HL-60 (cell line): ENCODE measurements at places on chromosomes 13 and 19.
A peak's percentile ranks its signal among the peaks of the same experiment; 100 is the strongest.

GRCh38 chr19:1883784-1884183, 1.5 kb downstream of the ABHD17A start:
- no peak for DNase-seq

- no peak for DNase-seq
These were observed 37.3 kb downstream of the PHF11 start for GRCh38 chr13:49533011-49533410.

DNA sequence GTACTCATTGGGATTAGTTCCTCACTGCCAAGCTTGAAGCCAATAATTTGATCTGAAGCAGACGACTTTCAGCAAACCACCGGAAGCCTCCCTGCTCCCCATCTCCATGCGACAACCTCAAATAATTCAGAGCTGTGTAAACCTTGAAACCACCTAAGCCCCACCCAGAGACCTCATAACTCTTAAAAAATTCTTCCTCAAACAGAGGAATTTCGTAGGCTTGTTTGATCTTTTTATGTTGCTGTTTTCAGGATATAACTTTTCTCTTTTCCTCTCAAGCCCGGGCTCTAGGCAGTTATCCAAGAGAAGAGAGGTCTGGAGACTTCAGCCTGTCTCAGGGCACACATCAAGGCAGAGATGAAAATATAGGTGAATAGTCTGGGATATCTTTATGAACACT, 311.6 kb downstream of the KCNRG start:
- DNase-seq = no peak

GRCh38 chr13:43431841-43432240, 354.9 kb downstream of the ENOX1 start:
- DNase-seq = no peak

DNA sequence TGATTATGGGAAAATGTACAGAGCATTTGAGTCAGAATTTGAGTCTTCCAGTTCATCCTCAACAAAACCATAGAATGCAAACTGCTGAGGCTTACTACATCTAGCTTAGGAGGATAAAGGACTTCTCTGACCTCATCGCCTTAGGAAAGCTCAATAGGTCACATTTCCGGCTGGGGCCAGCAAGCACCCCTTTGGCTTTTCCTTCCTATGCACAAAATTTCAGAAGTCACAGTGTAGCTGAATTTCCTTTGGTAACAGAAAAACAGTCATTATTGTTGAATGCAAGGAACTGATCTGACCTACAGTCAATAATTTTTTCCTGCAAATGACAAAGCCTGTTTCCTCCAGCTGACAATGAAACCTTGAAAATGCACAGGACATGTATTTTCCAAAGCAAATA, 32.8 kb upstream of the LRCH1 start:
- no peak for DNase-seq

GRCh38 chr19:45123440-45123850, 30.5 kb downstream of the PPP1R37 start:
- no peak for DNase-seq

DNA sequence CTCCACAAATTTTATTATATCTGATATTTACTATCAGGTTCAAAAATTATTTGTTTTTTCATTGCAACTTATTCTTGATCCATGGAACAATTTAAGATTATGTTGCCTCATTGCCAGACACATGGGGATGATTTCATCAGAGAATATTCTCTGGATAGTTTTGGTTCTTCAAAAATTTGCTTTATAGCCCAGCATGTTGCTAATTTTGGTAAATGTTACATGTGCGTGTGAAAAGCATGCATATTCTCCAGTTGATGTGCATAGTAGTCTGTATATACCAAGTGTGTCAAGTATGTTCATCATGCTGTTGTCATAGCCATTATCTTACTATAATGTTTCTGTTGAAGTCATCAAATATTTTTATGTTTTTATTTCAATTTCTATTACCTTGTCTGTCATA, 122.3 kb downstream of the RFC3 start:
- no peak for DNase-seq

GRCh38 chr13:73608711-73609485, 525.3 kb downstream of the KLF12 start:
- DNase-seq = no peak

DNA sequence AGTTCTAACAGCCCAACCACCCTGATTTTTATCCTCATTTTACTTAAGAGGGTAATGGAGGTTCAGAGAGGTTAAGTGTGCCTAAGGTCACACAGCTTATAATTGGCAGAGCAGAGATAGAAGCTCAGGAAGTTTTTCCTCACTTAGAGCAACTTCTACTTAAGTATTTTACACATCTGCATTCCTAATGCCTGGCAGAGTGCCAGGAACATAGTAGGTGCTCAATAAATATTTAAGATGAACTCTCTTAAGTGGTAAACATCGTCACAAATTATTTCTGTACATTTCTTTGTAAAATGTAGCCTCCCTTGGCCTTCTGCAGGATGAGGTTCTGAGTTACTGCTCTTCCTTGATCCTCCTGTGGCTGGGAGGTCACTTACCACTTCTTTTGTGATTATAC, 14.7 kb downstream of the FARP1 start:
- no peak for DNase-seq

- DNase-seq = no peak
These were observed 65.5 kb downstream of the TBC1D4 start for GRCh38 chr13:75416327-75417011.

GRCh38 chr13:50129706-50130122, 114.5 kb downstream of the KCNRG start:
- no peak for DNase-seq

DNA sequence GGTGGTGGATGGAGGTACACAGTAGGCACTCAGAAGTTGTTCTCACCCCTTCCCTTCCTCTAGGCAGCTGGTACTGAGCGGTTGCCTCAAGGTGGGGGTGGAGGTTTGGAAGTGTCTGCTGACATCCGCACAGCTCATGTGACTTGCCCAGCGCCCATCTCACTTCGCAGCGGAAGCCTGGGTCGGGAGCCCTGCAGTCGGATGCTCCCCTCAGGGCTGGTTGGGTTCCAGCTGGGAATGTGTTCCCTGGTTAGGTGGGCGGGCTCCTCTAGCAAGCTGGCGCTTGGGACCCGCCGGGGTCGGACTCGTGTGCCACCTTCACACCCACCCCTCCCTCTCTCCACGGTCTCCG, 10.2 kb downstream of the PPP1R37 start:
- peak; percentile 78 for DNase-seq

GRCh38 chr19:43300206-43300605, 30.9 kb upstream of the PSG9 start:
- DNase-seq = no peak

DNA sequence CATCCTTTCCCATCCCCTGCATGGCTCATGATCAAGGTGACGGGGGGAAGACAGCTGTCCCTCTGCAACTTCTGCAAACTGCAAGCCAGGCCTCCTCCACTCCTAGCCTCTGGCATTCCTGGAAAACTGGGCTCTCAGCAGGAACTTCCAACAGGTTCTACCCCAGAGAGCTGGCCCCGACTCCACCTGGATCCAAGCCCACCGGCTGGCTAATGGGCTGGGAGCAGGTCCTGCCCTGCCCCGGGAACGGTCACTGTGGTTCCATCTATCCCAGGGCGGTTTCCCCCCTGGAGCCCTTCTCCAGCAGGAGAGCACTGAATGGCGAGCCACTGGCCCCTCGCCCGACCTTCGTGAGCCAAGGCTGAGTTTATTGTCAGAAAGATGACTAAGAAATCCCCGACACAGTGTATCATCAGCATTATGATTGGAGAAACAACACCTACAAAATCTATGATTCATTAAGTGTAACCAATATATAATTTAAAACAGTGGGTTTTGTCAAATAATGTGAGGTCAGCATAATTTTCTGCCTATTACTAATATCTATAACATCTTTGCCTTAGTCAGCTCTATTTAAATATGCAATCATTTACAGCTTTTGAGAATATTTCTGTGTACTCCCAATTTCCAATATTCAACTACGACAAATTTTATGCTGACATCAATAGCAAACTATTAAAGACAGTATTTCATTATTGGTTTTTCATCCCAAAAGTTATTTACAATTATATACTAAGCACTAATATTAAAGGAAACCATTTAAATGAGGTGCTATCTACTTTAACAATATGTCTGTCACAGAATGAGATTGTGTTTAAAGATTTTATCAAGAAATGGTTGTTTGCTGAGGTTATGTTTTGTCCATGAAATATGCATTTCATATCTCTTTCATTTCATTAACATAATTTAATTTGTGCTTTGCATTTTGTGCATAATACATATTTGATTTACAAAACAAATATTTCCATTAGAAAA, 133.0 kb downstream of the URI1 start:
- DNase-seq = no peak

DNA sequence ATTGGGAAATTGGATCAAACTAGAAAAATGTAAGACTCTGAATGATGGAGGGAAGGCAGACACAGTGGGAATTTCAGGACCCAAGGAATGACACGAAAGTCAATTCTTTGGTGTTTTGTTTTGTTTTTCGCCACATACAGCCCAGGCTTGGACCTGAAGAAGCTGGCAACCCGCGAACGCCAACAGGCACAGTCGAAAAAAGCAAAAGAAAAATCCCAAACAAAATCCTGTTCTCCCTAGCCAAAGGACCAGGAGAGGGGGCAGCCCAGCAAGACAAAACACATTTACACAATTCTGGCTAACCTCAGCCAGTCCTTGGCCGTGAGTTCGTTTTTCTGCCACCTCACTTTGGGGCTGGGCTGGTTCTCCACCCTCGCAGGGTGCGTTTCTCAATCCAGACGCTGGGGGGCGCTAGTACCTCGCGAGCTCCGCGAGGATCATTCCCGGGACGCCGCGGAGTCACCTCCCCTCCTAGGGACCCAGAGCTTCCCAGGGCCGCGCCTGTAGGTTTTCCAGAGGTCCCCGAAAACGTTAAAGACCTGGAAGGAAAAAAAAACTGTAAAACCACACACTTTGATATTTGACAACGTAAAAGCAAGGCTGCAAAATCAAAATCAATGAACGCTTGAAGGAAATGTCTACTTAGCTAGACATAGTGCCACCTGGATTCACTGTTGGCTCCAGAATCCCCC, 34.9 kb upstream of the TPM4 start:
- DNase-seq = peak; percentile 77

DNA sequence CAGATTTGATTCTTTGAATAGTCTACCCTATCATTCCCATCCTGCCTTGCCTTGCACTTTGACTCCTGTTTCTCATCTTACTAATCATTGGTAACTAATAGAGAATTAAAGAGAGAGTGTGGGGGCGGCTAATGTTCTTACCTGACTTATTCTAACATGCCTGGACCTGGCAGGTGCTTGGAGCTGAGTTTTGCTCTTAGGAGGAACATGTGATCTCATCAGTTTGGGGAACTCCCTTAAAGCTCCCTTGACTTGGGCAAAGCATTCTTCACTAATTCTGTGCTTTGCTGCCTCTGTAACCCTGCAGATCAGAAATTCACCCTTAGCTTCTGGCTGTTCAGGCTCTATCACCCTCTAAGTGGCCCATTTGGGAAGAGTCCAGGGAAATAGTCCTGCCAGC, 861.1 kb downstream of the GPC5 start:
- DNase-seq = no peak

DNA sequence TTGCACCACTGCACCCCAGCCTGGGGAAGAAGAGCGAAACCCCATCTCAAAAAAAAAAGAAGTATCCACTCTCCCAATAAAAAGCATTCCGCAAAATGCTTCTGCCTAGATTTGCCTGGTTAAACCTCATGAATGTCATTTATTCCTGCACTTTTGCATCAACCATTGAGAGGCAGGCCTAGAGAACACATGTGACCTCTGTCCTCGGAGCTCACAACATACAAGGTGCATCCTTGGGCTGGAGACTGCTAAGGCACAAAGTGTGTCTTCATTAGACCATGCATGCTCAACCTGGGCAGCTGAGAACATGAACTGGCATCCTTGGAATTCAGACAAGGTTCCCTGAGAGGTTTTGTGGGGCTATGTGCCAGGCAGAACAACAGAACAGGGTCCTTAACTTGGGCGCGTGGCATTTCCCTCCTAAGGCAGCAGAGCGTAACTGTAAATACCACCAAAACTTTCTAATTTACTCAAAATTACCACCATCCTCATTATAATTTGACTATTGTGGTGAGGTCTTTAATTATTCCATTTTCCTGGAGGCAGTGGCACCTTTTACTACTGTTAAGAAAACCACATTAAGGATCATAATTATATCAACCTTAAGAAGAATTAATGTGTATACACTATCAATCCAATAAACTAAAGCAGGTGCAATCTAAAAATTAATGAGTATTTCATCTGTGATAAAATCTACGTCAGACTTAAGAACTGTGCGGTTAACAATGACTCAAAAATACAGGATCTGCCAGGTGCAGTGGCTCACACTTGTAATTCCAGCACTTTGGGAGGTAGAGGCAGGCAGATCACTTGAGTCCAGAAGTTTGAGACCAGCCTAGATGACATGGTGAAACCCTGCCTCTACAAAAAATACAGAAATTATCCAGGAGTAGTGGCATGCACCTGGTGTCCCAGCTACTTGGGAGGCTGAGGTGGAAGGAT, 13.8 kb downstream of the RCBTB1 start:
- DNase-seq = no peak

GRCh38 chr13:109687559-109688448, 98.6 kb downstream of the IRS2 start:
- no peak for DNase-seq

GRCh38 chr13:112529216-112529615, 58.7 kb downstream of the TUBGCP3 start:
- no peak for DNase-seq

- DNase-seq = peak; percentile 74
These were observed at the start of gene KEAP1 for GRCh38 chr19:10503002-10503789. Gene KEAP1, minus strand, starts transcription at chr19:10503356. Its CDS starts 3,323 bp downstream, at chr19:10500033.

GRCh38 chr13:46317120-46317519, 69.9 kb downstream of the RUBCNL start:
- DNase-seq = no peak

DNA sequence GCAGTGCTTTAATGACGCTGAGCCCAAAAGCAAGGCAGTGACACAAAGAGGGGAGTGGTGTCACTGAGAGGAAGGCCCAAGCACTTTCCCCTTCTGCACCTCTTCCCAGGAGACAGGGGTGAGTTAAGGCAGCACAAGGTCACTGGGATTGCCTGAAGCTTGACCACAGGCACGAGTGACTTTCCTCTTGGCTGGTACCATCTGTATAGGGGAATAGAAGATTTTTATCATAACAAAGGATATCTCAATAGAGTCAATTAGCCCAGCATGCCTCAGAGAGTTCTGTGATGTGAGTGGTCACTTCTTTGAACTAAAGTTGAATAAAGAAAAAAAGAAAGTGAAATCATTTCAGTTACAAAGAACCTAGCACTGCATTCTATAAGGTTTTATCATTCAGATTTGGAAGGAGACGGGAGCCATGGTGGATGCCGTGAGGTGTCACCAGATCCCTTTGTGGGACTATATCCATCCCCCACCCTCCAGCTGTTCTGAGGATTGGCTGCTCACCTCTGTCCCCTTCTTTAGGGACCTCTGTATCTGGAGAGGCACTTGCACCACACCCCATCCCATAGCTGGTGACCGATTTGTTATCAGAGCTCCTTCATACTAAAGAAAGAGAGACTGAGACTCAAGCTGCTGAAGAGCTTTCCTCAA, 291.2 kb downstream of the DCT start:
- DNase-seq = no peak

- DNase-seq = peak; percentile 99
These were observed 743 bp upstream of the NDUFS7 start for GRCh38 chr19:1383017-1383311.

DNA sequence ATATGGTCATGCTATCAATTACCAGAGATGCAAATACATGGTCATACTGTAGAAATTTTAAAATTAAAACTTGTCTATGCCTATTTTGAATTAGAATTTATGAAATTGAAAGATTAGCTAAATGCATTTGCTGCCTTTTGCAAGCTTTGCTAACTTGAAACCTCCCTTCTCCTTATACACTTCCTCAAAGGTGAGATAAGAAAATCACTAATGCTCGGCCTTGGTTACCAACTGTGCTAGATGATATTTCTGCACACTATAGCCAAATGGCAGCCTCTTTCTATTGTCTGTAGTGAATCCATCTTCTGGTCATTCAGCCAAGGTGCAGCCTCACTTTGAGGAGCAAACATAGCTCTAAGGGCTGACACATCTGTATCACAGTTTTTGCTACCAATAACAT, 31.1 kb upstream of the MYCBP2 start:
- DNase-seq = no peak
